ENCODE measurements at places on chromosomes 16 and 17.

DNA sequence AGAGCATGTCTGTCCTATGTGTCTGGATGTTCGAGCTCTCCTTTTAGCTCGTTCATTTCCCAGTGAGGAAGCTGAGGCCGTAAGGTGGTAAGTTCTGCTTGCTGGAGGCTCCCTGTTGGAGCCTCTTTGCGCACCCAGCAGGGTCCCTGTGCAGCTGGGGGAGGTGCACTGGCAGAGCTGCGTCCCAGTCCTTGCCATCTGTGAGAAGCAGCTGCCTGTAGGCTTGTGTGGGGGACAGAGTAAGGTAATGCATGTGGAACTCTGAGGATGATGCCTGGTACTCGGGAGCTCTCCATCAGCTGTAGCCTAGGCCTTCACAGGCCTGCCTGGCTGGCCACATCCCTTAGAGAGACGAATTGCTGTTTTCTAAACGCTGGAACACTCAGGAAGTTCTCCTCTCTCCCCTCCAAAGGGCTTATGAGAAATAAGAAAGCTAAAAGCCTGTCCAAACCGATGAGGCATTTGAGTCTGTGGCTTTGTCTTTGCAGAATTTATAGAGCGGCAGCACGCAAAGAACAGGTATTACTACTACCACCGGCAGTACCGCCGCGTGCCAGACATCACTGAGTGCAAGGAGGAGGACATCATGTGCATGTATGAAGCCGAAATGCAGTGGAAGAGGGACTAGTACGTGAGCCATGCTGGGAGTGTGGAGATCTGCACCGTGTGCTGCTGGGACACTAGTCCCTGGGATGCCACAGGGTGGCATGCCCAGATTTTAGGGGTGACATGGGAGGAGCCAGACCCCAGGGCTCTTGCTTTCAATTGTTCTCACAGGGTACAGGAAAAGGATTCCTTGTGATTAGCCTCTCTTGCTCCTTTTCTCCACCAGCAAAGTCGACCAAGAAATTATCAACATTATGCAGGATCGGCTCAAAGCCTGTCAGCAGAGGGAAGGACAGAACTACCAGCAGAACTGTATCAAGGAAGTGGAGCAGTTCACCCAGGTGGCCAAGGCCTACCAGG lies 1.6 kb downstream of the NDUFB10 start:
- DNase-seq, result no peak

DNA sequence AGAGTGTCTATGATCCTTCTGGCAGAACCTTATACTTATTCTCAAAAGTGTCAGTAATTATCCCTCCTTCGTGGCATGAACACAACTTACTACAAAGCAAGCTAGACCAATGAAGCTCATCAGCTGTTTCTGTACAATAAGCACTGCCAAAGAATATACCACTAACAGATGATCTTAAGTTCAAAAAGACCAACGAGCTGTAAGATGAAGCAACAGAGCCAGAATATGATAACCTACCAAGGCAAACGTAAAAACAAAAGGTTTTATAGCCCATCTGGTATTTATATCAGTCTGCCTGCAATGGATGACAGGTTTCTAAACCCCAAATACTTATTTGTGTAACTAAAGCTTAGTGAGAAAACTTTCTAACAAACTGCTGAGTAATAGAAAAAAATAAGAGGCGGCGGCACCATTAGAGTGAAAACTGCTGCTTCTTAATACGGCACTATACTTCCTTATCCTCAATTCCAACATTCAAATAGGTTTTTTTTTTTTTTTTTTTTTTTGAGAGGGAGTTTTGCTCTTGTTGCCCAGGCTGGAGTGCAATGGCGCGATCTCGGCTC lies 22.1 kb downstream of the NME2 start:
- DNase-seq, result no peak

GRCh38 chr16:81485824-81486539 lies 41.4 kb downstream of the CMIP start:
- DNase-seq, result peak; percentile 63

- no peak for DNase-seq
Measured at GRCh38 chr17:66541461-66542128, 239.2 kb downstream of the PRKCA start.

DNA sequence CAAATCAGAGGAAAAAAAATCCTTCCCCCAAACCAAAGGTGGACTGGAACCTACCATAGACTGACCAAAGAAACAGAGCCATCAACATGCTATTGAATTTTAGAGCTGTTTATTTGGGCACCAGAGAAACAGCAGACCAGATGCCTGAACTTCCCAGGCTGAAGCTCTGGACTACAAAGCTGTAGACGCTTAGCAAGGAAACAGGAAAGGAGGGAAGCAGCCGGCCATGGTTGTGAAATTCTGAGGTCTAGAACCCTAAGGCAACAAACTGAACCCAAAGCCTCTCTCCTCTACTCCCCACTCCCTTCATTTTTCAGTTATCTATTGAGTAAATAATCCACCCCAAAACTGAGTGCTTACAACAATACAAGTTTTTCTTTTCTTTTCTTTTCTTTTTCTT lies 45.4 kb upstream of the MEIOC start:
- peak; percentile 65 for DNase-seq

- DNase-seq, result no peak
Measured at GRCh38 chr16:3010510-3010909, 2.2 kb upstream of the CLDN9 start.

DNA sequence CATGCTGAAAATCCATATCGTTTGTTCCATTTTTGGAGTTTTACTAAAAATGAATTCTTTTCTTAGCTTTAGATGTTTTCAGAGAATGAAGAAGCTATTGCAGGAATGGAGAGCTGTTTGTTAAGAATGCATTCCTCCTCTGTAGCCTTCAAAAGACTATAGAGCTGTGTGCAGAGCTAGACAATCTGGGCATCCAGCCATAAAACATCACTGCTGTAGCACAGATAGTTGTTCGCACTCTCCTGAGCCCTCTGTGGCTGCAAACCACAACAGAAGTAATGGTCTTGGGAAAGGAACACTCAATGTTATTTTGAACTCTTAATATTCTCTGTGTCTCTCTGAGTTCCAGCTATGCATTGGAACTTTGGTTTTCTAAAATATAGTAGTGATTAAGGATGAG lies 4.9 kb downstream of the TNRC6C start:
- DNase-seq, result peak; percentile 74

Data from GM03348 (cell line).